Karpas-422 (cell line): ENCODE measurements at places on chromosomes 2 and 18.
A peak's percentile ranks its signal among the peaks of the same experiment; 100 is the strongest.

GRCh38 chr2:3488061-3488531 is 31.2 kb downstream of the ADI1 start:
- no peak for DNase-seq

DNA sequence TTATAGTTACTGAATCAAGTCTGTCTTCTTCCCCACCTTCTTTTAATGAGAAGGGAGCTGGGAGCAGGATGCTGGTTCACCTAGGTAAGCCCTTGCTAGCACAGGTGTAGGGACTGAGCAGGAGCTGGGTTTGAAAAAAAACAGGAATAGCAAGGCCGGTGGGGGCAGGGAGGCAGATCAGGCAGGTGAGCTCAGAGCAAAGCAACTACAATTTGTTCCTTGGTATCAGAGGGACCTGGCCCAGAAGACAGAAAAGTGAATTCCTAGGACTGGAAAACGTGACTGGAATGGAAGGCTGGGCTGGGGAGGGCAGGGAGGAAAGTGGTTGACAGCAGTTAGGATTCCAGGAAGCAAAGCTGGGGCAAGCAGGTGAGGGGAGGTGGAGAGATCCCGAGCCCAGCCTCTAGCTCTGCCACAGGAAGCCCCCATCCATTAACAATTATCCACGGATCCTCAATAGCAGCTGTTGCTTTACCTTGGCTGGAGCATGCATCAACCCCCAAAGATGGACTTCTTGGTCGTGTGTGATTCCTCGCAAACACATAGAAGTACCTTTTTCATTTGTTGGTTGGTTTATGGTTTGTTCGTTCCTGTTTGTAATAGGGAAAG is 118.4 kb downstream of the LNPK start:
- DNase-seq: no peak

DNA sequence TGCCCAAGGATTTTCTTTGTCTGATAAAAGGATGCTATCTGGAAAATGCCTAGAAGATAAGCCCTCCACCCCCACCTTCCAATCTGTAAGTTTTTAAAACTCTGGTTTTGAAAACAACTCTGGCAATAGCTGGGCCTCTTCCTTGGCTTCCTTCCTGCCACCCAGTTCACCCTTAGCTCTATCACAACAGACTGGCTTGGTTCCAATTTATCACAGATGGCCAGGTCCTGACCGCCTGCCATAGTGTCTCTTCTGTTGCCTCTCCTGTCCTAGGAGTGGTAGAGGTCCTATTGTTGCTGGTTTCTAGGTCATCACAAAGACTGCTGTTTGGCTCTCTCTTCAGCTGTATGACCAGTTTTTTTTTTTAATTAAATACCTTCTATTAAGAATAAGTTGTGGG is 1727.9 kb upstream of the SLC39A10 start:
- DNase-seq: no peak

- DNase-seq: peak; percentile 58
Measured at GRCh38 chr2:31886700-31887099, 124.1 kb downstream of the MEMO1 start.

GRCh38 chr2:174965551-174965950 is 39.6 kb downstream of the CHN1 start:
- DNase-seq: no peak

DNA sequence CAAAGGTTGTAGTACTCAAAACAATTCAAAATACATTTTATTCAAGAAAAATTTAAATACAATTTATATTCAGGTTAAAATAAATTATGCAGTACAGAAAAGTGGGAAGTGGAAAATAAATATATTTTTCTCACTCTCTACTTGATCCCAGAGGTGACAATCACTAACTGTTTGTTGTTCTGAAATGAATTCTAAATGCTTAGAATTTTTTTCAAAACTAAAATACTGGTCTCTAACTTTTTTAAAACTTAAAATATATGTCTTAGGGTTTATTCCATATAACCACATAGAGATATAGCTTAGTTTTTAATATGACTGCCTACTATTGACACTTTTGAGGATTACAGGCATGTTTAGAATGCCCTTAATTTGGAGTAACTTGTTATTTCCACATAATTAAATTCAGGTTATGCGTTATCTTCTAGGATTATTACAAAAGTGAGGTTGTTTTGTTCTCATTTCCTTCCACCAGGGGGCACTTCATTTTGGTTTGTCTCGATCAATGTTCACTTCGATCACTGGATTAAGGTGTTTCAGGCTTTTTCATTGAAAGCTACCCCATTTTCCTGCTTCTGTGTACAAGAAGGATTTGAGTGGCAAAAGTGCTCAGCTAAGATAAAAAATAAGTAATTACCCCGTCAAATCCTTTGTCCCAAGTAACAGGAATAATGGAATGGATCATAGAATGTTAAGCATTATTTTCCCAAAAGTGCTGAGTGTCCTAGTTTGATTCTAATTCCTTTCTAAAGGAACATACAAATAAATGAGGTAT is 27.1 kb upstream of the TFPI start:
- peak; percentile 80 for DNase-seq
